Activated CD4-positive, alpha-beta T cell treated with anti-CD3 and anti-CD28 coated beads, Interleukin-2, amount 10 ng/mL, durations not matched to agents 7 days and 5 days (primary cell): ENCODE measurements at places on chromosomes 7 and 10. TPM values are rescaled to one million over a fixed set of nuclear protein-coding genes. Genes with fewer than 3 reads are reported as not detected.

The ABCA13 gene
- total RNA-seq: 0.07 TPM

The GPRIN2 gene
- total RNA-seq: not detected

The ATOH7 gene
- total RNA-seq: not detected

The ADCY1 gene
- total RNA-seq: 1.5 TPM

The FAM221A gene
- 4.5 TPM for total RNA-seq

The TSPAN33 gene
- total RNA-seq: 2.8 TPM

The SLC26A4 gene
- 2.0 TPM for total RNA-seq

The LIPF gene
- total RNA-seq: not detected

The NUDT13 gene
- total RNA-seq: 1.5 TPM

The TRDMT1 gene
- total RNA-seq: 17.2 TPM

The PDGFA gene
- total RNA-seq: 0.46 TPM

The AVL9 gene
- 35.8 TPM for total RNA-seq

The ARID5B gene
- 41.2 TPM for total RNA-seq

The SPDYE9 gene
- not detected for total RNA-seq

The TAS2R5 gene
- 1.3 TPM for total RNA-seq

GRCh38 chr10:3622845-3623621 is 162.0 kb downstream of the KLF6 start:
- DNase-seq: no peak

DNA sequence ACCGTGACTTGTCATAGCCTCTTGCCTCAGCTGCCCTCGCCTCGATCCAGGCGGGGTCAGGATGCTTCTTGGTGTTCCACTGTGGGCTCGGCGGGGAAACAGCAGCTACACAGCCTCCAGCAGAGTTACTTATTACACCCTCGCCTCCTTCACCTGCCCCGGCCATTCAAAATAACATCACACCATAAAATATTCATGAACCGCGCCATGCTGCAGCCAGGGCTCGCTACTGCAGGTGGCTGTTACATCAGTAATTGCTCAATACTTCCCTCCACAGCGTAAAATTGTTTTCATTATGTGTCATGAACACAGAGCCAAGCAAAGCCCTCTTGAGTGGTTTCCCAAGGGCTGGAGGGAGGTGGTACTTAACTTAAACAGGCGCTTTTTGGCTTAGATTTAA is 241.5 kb upstream of the SP8 start:
- DNase-seq: no peak

DNA sequence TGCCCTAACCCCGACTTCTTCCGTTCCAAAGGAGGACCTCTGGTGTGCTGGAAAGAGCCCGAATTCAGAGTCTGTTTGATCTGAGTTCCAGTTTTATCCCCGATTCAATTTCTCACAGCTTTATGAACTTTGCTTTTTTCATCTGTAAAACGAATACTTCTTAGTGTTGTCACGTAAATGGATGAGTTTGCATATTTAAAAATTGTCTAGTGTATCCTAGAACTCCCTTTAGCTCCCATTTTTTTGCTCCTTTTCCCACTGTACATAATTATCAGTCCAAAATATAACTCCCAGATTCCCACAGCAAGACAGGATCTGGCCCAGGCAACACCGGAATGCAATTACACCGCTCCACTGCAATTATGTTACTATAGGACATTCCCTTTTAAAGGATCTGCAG is 80.7 kb upstream of the ARHGAP21 start:
- no peak for DNase-seq

DNA sequence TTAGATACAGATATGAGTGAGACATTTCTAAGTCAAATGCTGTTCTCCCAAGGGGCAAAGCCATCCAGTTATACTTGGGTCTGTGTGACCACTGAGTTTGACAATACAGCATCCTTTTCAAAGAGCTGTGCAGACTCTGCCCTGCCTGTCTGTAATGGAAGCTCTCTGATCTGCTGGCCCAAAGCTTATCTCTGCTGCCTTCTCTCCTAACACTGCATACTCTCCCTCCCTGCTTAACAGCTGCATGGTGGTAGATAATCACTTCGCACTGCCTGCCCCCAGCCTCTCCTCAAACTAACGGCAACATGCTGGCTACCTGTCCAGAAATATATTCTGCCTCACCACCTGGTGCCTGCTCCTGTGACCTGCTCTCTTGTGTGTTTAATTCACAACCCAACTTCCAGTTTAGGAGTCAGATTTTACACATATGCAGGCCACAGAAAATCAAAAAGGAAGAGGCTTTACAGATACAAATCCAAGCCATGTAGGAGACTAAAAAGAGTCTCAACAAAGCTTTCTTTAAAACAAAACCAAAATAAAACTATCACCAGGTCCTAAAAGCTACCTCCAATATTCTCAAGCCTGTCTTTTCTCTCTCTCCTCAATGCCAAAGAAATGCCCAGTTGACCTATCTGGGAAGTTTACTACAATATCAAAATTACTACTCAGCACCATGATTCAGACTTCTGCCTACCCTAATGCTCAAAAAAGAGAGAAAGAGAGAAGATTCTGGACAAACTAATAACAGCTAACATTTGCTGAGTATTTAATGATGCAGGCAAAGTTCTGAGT is 145.6 kb downstream of the RELN start:
- no peak for DNase-seq

GRCh38 chr10:79298403-79299244 is 48.6 kb upstream of the PPIF start:
- DNase-seq: no peak

GRCh38 chr10:48251525-48252353 is 22.8 kb downstream of the FRMPD2 start:
- no peak for DNase-seq

DNA sequence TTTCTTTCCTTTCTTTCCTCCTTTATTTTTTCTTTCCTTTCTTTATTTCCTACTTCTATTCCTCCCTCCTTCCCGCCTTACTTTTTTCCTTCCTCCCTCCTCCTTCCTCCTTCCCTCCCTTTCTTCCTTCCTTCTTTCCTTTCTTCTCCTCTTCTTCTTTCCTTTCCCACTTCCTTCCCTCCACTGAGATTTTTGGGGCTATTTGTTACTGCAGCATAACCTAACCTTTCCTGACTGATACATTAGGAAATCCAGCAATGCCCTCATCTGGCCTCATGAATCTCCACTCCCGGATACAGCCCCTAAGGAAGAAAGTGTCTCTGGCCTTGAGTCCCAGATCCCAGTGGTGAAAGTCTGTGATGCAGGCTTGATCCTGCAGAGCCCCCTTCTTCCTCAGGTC is 38.6 kb upstream of the BAIAP2L1 start:
- no peak for DNase-seq

GRCh38 chr10:132837905-132838304 is 52.0 kb upstream of the NKX6-2 start:
- DNase-seq: no peak

- DNase-seq: peak; percentile 37
Measured at GRCh38 chr10:103763374-103764202, 91.8 kb downstream of the SH3PXD2A start.

DNA sequence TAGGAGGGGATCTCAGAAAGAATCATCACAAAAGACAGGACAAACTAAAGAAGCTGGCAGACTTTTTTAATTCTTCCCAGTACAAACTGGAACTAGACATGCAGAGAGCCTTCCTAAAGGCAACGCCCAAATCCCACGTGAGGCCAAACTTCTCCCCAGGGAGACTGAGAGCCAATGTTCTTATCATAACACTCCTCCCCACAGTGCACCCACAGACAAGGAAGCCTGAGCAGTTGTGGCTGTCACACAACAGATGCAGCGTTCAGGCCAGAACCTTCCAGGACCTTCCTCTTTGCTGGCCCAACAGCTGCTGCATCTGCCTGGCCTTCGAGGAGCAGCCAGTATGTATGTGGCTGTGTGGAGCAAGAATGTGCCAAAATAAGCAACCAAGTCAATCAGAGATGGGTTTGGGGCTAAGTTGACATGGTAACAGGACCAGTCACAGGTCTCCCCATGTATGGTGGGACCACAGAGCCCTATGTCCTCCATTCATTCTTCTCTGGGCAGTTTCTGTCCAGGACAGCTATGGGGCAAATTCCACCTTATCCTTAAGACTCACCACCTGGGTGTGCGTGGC is 34.9 kb downstream of the SRPK2 start:
- peak; percentile 7 for DNase-seq

DNA sequence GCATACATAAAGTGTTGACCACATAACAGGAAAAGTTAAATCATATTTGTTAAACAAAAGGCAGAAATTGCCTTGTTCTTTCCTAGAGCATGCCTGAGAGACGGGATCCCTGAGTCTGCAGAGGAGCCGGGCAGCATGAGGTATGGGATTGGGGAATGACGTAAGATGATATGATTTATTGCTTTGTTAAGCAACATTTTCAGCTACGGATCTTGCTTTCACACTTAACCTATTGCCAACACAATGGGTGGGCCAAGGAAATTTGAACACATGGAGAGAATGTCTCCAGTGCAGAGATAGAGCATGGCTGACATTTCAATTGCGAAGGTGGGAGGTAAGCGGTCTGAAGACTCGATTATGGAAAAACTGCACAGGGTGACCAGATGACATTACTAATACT is 76.7 kb downstream of the EMX2 start:
- DNase-seq: no peak

DNA sequence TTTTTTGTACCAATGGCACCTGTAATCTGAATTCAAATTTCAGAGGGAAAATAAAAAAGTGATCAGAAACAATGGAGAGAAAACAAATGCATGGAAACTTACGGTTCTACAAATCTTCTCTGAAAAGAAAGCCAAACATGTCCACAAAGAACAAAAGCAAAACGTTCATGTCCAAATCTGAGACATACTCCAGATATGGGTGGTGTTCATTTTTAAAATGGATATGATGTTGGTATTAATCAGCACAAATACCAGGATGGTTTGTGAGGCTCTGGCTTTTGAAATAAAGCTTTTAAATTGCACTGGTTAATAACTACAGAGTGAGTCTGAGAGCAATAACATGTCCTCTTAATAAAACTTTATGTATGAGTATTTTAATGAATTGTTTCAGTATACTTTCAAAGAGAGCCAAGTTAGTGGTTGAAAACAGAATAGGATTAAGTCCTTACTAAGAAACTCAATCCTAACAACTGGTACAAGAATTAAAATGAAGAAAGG is 366.4 kb downstream of the INHBA start:
- no peak for DNase-seq

DNA sequence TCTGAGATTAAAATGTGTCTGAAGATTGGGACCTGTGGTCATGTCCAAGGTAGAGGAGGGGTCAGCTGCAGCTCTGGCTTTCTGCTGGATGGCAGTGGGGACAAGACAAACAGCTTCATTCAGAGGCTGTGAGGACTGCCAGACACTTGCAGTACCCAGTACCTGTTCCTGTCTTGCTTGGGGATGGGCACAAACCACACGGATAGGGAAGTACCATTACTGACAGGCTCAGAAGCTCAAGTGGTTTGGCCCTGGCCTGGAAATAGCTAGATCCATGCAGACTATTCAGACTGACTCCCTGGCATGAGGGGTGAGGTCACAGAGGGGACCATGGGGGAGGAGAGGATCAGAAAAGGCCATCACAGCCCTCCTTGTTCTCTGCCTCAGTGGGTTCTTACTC is 56.0 kb upstream of the COMTD1 start:
- DNase-seq: no peak

GRCh38 chr10:92850185-92850584 is 1.9 kb downstream of the EXOC6 start:
- no peak for DNase-seq

- peak; percentile 12 for DNase-seq
Measured at GRCh38 chr7:36692456-36692855, 31.8 kb downstream of the AOAH start.

DNA sequence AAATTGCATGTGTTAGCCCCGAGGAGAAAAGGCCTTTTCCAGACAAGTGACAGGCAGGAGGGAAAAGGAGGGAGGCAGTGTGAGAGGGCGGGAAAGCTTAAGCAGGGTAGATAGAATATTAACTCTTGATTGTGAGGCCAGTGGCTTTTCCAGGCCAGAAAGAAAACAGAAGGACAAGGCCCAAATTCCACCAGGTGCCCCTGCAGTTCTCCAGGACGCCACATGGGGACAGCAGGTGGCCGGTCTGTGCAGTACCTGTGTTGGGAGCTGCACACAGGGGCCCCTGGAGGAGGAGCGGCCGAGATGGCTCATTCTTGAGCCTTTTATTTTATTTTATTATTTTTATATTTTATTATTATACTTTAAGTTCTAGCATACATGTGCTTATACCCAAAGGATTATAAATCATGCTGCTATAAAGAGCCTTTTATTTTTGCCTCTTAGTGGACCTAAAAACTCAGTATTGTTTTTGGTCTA is 141.3 kb upstream of the KLF14 start:
- DNase-seq: peak; percentile 56

- no peak for DNase-seq
Measured at GRCh38 chr10:25808372-25808771, 125.7 kb upstream of the MYO3A start.

GRCh38 chr7:1401011-1401410 is 58.3 kb downstream of the MICALL2 start:
- DNase-seq: no peak

DNA sequence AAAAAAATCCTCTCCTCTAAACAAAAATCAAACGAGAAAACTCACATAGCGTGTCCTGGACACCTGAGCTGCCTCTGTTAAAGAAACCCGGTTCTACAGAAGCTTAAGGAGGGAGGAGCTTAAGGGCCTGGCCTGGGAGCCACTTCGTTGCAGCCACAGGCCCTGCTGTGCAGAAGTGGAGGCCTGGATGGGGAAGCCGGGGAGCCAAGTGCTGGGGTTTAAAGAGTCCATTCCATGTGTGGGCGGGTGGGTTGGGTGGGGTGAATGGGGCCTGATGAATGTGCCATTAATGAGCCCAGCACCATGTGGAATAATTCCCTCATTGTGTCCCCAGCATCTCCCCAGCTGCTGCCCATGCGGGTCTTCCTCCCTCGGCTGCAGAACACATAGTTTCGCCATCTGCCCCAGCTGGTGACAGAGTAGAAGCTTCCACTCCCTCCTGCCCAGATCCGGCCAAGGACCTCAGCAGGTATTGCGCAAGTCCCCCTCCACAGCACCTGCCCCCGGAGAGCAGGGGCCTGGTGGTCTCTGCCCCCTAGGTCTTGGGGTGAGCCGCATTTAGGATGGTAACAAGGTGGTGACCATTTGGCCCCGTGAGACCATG is 127.8 kb upstream of the BTBD16 start:
- DNase-seq: no peak

DNA sequence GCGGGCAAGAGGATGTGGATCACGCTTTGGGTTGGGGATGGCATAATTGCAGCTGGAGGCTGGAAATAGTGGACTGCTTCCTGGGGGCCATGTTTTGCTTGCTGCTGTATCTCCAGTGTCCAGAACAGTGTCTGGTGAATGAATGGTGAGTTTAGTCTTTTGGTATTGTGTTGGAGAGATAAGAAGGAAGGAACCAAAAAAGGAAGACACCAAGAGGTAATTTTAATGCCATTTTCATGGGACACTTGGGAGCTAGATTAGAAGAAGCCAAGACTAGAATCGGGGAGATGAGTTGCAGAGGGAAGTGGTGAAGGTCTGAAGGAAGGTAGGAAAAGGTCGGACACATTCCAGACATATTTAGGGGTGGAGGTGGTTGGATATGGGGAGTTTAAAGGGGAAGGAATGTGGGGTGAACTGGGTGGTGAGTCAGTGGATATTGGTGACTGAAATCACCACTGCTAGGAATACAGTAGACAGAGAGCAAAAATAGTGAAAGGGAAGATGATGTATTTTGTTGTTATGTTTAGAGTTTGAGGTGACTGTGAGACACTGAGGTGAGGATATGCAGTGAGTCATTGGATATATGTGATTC is 76.7 kb downstream of the CCNY start:
- no peak for DNase-seq

GRCh38 chr10:17344206-17344605 is 110.2 kb downstream of the ST8SIA6 start:
- DNase-seq: no peak

- DNase-seq: no peak
Measured at GRCh38 chr10:63246356-63246755, 113.2 kb downstream of the NRBF2 start.
